ENCODE measurements at places on chromosomes 4 and X.

DNA sequence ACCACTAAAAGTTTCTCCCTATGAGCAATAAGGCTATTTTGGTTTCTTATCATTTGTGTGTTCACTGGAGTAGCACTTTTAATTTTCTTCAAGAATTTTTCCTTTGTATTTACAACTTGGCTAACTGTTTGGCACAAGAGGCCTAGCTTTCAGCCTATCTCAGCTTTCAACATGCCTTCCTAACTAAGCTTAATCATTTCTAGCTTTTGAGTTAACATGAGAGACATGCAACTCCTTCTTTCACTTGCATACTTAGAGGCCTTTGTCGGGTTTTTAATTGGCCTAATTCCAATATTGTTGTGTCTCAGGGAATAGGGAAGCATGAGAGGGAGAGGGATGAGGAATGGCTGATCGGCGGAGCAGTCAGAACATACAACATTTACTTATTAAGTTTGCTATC lies 349.8 kb downstream of the OPHN1 start:
- no peak for DNase-seq

GRCh38 chr4:41535911-41536371 lies 2.0 kb upstream of the LIMCH1 start:
- no peak for DNase-seq

DNA sequence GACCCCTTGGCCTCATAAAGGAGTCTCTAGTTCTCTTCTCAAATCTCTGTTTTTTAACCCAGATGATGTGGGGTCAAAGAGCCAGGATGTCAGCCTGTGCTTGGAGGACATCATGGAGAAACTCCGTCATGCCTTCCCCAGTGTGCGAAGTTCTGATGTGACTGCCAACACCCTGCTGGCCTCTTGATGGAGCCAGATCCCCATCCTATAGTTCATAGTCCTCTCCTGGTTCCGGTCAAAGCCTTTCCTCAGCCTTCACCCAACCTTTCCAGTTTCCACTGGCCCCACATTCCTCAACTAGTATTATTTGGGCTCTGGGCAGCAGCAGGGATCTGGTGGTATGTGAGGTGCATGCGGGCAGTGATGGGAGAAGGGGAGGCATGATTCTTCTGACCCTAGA lies 30.7 kb downstream of the TAF7L start:
- no peak for DNase-seq

GRCh38 chrX:10875995-10876394 lies 235.1 kb upstream of the HCCS start:
- no peak for DNase-seq

- no peak for DNase-seq
These were observed 49.3 kb upstream of the EFHC2 start for GRCh38 chrX:44392767-44393166.

- DNase-seq = no peak
These were observed 11.2 kb upstream of the ADD1 start for GRCh38 chr4:2832309-2832980.

Measured in NCI-H1417 (cell line).